ENCODE measurements at places on chromosomes 1 and 21.

GRCh38 chr1:156283521-156283920, 604 bp upstream of the TMEM79 start:
- DNase-seq = no peak

GRCh38 chr1:211648980-211649934, 26.2 kb downstream of the NEK2 start:
- no peak for DNase-seq

DNA sequence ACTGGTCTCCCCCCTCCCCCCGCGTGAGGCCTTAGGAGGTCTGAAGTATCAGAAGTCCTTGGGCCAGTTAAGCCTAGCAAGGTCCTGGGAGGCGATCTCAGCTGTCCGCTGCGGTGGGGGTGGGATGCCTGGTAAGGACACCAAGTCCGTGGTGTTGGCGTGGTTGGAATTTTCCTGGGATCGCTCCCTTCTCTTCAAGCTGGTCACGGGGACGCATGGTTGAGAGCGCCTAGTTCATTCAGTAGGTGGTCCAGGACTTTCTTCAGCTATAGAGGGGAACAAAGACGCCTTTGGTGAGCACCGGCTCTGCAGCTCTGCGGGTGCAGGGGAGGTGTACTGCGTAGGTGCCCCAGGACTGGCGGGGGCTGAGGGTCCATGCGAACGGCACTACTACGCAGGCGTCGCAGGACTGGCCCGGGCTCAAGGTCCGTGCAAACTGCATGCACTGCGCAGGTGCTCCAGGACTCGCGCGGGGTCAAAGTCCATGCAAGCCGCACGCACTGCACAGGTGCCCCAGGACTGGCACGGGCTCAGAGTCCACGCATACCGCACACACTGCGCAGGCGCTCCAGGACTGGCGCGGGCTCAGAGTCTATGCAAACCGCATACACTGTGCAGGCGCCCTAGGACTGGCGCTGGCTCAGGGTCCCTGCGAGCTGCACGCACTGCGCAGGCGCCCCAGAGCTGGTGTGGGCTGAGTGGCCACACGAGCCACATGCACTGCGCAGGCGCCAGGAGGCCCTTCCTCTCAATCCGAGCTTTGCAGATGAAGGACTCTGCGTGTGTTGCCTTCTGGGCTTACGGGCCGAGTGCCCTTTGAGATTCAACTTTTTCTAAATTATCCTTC, 36.6 kb upstream of the HMGN1 start:
- peak; percentile 89 for DNase-seq

- DNase-seq = no peak
Measured at GRCh38 chr1:113434081-113434873, 44.0 kb downstream of the MAGI3 start.

GRCh38 chr1:203408486-203409481, 57.9 kb upstream of the FMOD start:
- no peak for DNase-seq

GRCh38 chr21:44529011-44529421, 11.0 kb downstream of the KRTAP10-1 start:
- DNase-seq = no peak

GRCh38 chr1:183593356-183593755, 3.1 kb upstream of the NCF2 start:
- no peak for DNase-seq

- no peak for DNase-seq
Measured at GRCh38 chr1:100428160-100428559, 75.9 kb downstream of the CDC14A start.

DNA sequence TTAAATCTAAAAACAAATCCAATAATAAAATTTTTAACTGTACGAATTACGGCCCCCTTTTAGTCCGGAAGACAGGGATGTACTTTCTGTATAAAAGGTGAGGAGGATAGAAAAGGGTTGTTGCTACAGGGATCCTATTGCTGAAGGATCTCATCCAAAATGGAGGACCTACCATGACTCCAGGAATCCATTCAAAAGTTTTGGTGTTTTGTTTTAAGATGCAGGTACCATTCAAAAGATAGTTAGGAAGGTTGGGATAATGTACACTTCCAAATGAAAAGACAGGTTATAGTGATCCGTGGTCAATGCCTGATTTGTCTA, 1.3 kb upstream of the ENAH start:
- no peak for DNase-seq

All from hematopoietic multipotent progenitor cell treated with erythropoietin and hydrocortisone succinate and interleukin-3 and kit ligand, for 8 days (in vitro differentiated cells).